A673 (cell line): ENCODE measurements at places on chromosomes 12 and 14. TPM values are rescaled to one million over a fixed set of nuclear protein-coding genes. Genes with fewer than 3 reads are reported as not detected.

The ZNF410 gene
- 60.4 and 69.4 TPM in 2 replicates for total RNA-seq

The HOXC12 gene
- 4.6 and 6.1 TPM in 2 replicates for total RNA-seq

The RFX4 gene
- total RNA-seq = not detected in 2 replicates

The IL23A gene
- not detected in 2 replicates for total RNA-seq

The GOLGA5 gene
- 21.3 and 24.4 TPM in 2 replicates for total RNA-seq

The SEL1L gene
- 52.5 and 56.6 TPM in 2 replicates for total RNA-seq

The KCNC2 gene
- not detected in 2 replicates for total RNA-seq

The JDP2 gene
- 5.9 and 10.7 TPM in 2 replicates for total RNA-seq

The SERPINA5 gene
- total RNA-seq = not detected in 2 replicates

The TMTC1 gene
- total RNA-seq = 4.4 and 6.1 TPM in 2 replicates

The PRB2 gene
- not detected in 2 replicates for total RNA-seq

GRCh38 chr12:24945845-24946244, 3.1 kb downstream of the BCAT1 start:
- H3K27me3 ChIP-seq = no peaks in the 10 kb centered on the region
- peaks cover 6% of the 10 kb centered on the region for H3K36me3 ChIP-seq
- peaks cover 41% of the 10 kb centered on the region for H3K4me1 ChIP-seq
- H3K4me3 ChIP-seq = peak overlapping the region; percentile 67

DNA sequence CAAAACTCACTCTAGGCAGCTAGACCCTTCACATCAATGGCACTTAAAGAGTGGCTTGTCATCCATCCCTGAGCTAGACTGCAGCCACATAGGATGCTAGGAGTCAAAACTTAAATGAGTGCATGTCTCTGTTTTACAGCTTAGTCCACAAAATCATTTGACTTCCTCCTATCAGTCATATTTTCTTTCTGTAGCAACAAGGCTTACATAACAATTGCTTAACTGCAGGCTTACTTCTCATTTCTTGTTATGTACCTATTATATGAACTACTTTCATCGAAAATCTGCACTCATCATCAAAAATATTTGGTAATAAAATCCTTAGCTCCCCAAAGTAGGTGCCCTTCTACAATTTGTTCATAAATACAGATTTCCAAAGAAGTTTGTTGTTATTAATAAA, 30.1 kb downstream of the CLEC1A start:
- H3K4me3 ChIP-seq = no peak overlapping the region
- DNase-seq = no peak
- no peaks in the 10 kb centered on the region for H3K27me3 ChIP-seq
- H3K36me3 ChIP-seq = no peaks in the 10 kb centered on the region
- peak overlapping the region; percentile 82 for H3K27ac ChIP-seq

GRCh38 chr12:14367040-14367661, 1.7 kb downstream of the ATF7IP start:
- no peaks in the 10 kb centered on the region for H3K27me3 ChIP-seq
- H3K36me3 ChIP-seq = peaks cover 17% of the 10 kb centered on the region
- H3K27ac ChIP-seq = peak overlapping the region; percentile 94
- H3K4me1 ChIP-seq = peaks cover 11% of the 10 kb centered on the region
- DNase-seq = peak; percentile 26

DNA sequence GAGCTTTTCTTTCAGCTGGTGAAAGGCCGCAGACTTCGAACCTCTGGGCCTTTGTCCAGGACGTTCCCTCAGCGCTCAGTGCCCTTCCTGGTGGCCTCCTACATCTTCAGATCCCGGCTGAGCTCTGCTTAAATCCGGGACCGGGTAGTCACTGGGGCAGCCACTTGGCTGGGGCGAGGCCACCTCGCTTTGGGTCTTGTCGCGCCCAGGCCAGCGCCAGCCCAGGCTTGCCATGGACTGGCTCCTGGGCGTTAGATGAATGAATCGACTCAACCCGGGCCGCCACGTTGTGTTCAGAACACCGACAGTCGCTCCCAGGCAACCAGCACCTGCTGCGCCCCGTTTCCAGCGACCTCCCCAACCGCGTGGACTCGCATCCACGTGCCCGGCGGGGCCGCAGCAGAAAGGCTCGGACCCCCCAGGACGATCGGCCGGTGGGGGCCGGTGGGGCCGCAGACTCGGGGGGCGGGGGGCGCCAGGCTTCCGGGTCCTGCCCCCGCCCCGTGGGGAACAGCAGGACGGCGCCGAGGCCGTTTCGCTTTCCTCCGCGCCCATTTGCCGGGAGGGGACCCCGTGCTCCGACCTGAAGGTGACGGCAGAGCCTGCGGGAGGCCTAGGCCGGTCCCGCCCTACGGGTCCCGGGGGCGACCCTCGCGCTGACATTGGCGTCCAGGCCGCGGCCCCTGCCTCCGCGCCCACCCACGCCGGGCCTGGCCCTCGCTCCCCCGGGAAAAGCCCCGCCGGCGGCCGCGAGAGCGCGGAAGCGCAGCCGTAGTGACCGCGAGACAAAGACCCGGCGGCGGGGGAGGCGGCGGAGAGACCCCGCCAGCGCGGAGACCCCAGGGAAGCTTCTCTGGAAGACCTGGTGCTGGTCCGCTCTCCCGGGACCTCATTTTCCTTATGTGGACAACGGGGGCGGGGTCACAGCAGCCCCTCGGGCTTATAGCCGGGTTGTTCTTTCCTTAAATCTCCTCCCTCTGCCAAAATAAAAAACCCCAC, 37.3 kb upstream of the RCOR1 start:
- H3K36me3 ChIP-seq = no peaks in the 10 kb centered on the region
- peak overlapping the region; percentile 92 for H3K27ac ChIP-seq
- peaks cover 11% of the 10 kb centered on the region for H3K4me1 ChIP-seq
- H3K27me3 ChIP-seq = no peaks in the 10 kb centered on the region
- peak; percentile 81 for DNase-seq

DNA sequence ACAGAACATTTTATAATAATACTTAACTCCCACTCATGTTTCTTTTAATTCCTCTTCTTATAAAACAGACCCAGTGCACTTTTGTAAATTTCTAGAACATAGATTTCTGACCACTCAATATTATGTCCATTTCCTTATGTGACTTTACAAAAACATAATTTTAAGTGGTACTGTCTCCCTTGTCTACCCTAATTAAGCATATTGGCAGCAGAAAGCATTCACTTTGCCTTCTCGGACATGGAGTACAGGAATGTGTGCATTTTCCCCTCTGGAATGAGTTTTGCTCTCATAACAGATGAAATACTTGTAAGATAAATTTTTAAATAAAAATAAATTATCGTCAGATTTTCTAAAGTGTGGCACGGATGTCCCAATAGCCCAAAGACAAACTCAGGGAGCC, 129.5 kb upstream of the MDM1 start:
- DNase-seq = no peak
- H3K27me3 ChIP-seq = no peaks in the 10 kb centered on the region
- H3K4me1 ChIP-seq = no peaks in the 10 kb centered on the region
- no peaks in the 10 kb centered on the region for H3K36me3 ChIP-seq
- no peak overlapping the region for H3K27ac ChIP-seq
- H3K4me3 ChIP-seq = no peak overlapping the region

DNA sequence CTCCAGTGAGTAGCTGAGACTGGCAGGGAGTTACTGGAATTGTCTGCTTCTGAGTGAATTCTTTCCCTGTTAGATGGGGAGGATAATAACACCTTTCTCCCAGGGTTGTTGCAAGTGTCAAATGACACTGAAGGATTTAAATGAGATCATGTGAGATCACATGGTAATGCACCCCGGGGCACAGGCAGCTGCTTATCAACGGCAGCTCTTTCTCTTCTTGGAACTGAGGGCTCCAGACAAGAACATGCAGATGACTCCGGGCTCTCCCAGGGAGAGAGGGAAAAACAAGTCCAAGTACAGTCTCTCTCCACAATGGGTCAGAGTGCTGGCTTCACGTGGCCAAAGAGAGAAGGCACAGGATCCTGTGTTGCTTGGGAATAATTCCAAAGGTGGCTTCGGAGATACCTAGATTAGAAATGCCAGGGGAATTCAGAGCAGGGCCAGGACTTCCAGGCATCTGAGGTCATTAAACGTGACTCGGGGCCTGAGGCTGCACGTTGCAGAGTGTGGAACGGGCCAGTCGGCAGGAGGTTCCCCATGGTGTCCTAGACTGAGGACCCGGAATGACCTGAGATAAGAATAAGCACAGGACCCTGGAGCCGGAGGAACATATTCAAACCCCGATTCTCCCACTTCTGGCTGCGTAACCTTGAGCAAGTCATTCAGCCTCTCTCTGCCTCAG, 109.2 kb downstream of the PRMT8 start:
- no peak overlapping the region for H3K4me3 ChIP-seq
- no peaks in the 10 kb centered on the region for H3K4me1 ChIP-seq
- peaks cover 11% of the 10 kb centered on the region for H3K27me3 ChIP-seq
- no peaks in the 10 kb centered on the region for H3K36me3 ChIP-seq

DNA sequence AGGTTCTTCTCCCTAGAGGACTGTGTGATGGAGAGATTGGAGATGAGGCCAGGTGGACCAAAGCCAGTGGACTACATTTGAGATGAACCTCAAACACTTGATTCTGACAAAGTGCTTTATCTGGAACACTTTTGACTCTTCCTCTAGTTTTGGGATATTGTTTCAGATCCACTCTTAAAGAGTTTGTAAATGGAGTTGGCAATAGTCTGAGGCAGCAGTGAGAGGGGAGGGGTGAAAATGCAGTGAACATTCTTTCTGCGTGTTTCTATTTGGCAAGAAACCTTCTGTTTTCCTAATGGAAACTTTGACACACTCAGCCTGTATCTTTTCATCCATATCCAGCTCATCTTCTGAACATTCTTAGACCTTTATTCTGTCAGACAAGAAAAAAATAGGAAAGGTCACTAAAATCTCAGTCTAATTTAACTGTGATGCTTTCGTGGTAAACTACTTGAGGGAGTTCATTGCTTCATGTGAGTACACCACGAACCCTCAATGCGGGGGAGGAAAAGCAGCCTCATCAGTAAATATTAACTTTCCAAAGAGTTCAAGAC, 57.4 kb upstream of the KCNJ8 start:
- H3K4me1 ChIP-seq = no peaks in the 10 kb centered on the region
- no peaks in the 10 kb centered on the region for H3K36me3 ChIP-seq

DNA sequence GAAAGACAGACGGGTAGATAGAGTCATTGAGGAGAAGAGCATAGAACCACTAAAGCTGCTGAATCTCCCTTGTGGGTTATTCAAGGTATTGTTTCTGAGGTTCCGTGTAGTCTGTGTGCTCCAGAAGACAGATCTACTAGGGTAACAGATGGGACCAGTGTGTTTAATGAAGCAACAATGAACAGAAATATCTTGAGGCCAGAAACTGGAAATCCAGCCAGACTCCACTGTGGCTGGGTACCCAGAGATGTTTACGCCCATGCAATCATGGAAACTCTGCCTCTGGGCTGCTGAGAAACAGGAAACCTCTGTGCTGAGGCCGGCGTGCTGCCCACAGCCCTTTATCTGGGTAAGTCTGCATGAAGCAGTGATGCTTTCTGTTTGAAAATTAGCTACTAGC, 8.3 kb downstream of the PROX2 start:
- H3K36me3 ChIP-seq = no peaks in the 10 kb centered on the region
- H3K4me3 ChIP-seq = no peak overlapping the region
- no peak overlapping the region for H3K27ac ChIP-seq
- DNase-seq = no peak
- no peaks in the 10 kb centered on the region for H3K27me3 ChIP-seq

- DNase-seq = no peak
- no peaks in the 10 kb centered on the region for H3K4me1 ChIP-seq
- no peak overlapping the region for H3K27ac ChIP-seq
These were observed 30.6 kb upstream of the KICS2 start for GRCh38 chr12:64252681-64253080.

- no peaks in the 10 kb centered on the region for H3K27me3 ChIP-seq
- H3K4me1 ChIP-seq = peaks cover 16% of the 10 kb centered on the region
- no peaks in the 10 kb centered on the region for H3K36me3 ChIP-seq
- no peak overlapping the region for H3K27ac ChIP-seq
These were observed 47.9 kb downstream of the FGD6 start for GRCh38 chr12:95169368-95169767.

GRCh38 chr14:61671082-61671481, 24.2 kb upstream of the HIF1A start:
- DNase-seq = no peak
- no peaks in the 10 kb centered on the region for H3K27me3 ChIP-seq
- H3K36me3 ChIP-seq = no peaks in the 10 kb centered on the region
- no peak overlapping the region for H3K4me3 ChIP-seq

GRCh38 chr14:104664588-104664987, 24.8 kb upstream of the INF2 start:
- no peak for DNase-seq
- H3K36me3 ChIP-seq = no peaks in the 10 kb centered on the region
- H3K4me3 ChIP-seq = no peak overlapping the region
- H3K4me1 ChIP-seq = peaks cover 7% of the 10 kb centered on the region
- no peak overlapping the region for H3K27ac ChIP-seq

DNA sequence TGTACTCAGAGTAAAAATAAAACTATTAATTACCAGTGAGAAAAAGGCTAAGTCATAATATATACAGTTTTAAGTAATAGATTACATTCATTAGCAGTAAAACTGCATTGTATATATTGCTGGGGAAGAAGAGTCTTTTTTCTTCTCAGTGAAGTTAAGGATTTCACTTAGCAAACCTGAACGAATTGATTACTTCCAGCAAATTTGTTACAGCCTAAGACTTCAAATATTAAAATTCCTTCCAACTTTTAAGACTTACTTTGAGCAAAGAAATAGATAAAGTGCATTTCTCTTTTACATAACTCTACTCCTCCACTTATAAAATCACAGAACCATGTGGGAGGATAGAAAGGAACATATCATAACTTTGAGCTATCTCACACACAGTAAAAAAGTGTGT, 43.3 kb downstream of the PIK3C2G start:
- no peaks in the 10 kb centered on the region for H3K27me3 ChIP-seq
- H3K4me3 ChIP-seq = no peak overlapping the region
- H3K27ac ChIP-seq = no peak overlapping the region
- H3K4me1 ChIP-seq = no peaks in the 10 kb centered on the region
- no peak for DNase-seq
- H3K36me3 ChIP-seq = no peaks in the 10 kb centered on the region

DNA sequence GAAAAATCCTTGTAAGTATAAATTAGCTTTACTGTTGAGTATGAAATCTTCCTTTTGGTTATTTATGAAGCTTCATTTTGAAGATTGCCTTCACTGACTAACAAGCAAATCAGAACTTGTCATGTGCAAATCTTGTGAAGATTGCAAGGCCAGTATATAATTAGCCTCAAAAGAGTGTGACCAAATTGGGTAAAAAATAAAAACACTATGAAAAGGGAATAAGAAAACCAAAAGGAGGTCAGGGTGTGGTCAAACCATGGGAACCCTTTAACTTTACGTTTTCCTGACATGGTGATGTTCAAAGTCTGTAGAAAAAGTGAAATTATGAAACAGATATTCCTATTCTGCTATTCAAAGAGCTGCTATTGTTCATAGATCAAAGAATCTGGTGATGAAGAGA, 230.3 kb downstream of the BCAT1 start:
- DNase-seq = no peak
- no peak overlapping the region for H3K27ac ChIP-seq
- H3K36me3 ChIP-seq = no peaks in the 10 kb centered on the region
- no peaks in the 10 kb centered on the region for H3K27me3 ChIP-seq
- no peaks in the 10 kb centered on the region for H3K4me1 ChIP-seq
- H3K4me3 ChIP-seq = no peak overlapping the region

GRCh38 chr14:41201696-41202095, 405.0 kb upstream of the LRFN5 start:
- DNase-seq = no peak
- H3K4me1 ChIP-seq = no peaks in the 10 kb centered on the region
- no peak overlapping the region for H3K27ac ChIP-seq
- H3K27me3 ChIP-seq = no peaks in the 10 kb centered on the region
- H3K36me3 ChIP-seq = no peaks in the 10 kb centered on the region

- H3K36me3 ChIP-seq = no peaks in the 10 kb centered on the region
- peak overlapping the region; percentile 0 for H3K4me3 ChIP-seq
- peak overlapping the region; percentile 91 for H3K27ac ChIP-seq
- peak; percentile 74 for DNase-seq
These were observed 22.8 kb downstream of the TPCN1 start for GRCh38 chr12:113244047-113244460.
